ENCODE measurements at places on chromosomes 4 and X.

- DNase-seq: no peak
Measured at GRCh38 chr4:183485411-183486160, 19.3 kb upstream of the ING2 start.

- DNase-seq: no peak
Measured at GRCh38 chr4:6644792-6645530, 4.5 kb downstream of the MRFAP1 start.

DNA sequence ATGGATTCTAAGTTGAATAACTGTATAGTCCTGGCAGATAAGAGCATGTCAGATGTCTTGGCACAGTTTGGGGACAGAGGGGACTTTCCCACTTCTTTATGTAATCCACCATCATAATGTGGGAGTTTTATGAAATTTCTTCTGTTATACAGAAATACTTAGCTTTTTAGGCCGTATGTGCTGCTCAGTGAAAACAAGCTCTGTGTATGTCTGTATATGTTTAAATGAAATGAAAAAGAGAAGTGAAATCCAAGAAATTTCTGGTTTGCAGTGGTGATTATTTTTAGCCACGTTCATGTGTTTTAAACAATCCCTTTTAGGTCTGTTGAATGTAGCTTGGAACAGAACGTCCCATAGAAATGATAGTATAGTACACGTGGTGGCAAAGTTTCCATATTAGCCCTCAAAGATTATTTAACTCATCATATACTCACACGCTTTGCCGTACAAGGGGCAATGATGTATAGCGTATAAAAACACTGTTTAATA lies 41.0 kb downstream of the GAB1 start:
- no peak for DNase-seq

DNA sequence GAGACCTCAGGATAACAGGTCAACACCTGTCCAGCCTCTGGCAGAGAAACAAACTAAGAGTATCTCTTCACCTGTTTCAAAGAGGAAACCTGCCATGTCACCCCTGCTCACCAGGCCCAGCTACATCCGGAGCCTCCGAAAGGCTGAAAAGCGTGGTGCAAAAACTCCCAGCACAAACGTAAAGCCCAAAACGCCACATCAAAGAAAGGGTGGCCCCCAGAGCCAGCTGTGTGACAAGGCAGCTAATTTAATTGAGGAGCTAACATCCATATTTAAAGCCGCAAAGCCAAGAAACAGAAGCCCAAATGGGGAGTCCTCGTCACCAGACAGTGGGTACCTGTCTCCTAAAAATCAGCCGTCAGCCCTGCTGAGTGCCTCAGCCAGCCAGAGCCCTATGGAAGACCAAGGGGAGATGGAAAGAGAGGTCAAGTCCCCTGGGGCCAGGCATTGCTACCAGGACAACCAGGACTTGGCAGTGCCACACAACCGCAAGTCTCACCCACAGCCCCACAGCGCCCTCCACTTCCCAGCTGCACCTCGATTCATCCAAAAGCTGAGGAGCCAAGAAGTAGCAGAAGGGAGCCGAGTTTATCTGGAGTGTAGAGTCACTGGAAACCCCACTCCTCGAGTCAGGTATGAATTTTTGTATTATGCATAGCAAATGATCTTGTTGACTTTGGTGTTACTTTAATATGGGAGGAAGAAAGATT lies 15.1 kb downstream of the PALLD start:
- DNase-seq: peak; percentile 70

DNA sequence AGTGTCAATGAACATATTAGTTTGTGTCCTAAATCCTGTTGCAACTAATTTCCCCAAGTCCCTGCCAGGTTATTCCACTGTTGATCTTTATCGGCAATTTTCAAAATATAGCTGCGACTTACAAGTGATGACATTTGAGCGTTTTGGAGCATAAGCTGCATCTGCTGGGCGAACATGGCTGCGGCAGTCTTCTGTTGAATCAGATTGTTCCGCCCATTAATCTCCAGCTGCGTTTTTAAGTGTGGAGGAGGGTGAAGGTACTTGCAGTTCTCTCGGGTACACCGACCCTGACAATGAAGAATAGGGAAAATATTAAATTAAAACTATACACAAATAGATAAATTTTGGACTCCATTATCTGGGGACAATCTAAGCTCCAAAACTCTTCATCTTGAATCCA lies 82.7 kb downstream of the MBNL3 start:
- no peak for DNase-seq

DNA sequence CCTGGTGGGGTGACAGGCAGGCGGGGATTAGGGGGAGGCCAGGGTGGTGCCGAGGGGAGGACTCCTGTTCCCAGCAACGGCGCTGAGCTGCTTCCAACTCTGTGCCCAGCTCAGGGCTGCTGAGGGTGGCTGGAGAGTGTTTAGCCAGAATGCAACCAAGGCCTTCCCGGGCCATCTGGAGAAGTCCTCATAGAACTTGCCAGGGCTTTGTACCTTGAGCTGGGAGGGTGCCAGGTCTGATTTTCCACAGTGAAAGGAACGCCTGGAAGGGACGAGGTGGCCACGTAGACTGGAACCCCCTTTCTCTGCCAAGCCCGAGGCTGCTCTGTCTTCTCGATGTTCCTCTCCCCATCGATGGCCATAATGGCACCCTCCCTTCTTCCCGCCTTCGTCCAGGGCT lies 57.0 kb upstream of the GPR78 start:
- DNase-seq: no peak

GRCh38 chr4:5465956-5466355 lies 242.4 kb downstream of the EVC2 start:
- no peak for DNase-seq

DNA sequence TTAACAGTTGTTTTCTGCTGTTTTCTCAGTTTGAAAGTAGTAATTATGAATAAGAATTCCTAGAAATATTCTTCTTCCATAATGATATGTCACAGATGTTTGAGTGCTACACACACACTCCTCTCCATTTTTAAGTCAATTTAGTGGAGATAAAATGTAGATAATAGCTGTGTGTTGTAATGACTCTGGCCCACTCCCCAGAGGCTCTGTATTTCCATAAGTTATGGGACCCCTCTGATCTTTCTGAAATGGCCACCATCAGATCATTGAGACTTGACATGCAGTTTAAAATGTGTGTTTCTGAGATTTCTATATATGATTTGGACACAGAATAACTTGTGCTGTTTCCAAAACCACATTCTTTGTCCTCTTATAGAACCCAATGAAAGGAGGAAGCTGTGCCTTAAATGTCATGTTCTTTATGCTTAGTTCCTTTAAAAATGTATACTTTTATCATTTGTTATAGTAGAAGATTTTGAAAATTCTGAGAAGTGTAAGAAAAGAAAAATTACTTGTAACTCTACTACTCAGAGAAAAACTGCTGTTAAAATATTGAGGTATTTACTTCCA lies 46.4 kb downstream of the GAB1 start:
- DNase-seq: no peak

DNA sequence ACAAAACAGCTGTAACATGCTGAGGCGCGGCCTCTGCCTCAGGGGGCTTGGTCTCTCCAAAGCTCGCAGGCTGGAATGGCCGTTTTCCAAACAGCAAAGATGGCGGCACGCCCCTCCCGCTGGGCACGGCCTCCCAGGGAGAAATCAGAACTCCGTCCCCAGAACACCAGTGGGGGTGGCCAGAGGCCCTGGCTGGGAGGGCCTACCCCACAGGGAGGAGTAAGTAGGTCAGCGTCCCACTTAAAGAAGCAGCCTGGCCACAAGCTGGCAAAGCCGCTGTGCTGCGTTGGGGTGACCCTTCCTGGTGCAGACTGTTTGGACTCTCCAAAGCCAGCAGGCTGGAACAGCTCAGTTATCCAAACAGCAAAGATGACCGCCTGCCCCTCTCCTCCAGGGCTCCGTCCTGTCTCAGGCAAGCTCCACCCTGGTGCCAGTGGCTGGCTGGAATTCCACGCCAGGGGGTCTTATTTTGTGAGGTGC lies 862.8 kb downstream of the TRIML1 start:
- DNase-seq: no peak

DNA sequence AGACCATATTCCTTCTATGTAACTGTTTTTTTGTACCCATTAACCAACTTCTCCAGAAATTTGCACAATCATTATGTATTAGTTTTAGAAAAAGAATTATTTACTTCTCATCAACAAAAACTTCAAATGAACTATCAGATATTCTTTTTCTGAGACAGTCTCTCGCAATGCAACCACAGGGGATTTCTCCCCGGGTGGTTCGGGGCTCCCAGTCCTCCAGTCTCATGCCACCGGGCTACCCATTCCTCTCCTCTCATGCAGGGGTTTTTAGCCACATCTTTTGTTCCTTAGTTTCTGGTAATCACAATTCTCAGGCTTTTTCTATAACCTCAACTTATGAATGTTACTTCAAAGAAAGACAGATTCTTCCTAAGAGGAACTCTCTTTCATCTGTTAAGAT lies 46.6 kb upstream of the CLNK start:
- DNase-seq: no peak

DNA sequence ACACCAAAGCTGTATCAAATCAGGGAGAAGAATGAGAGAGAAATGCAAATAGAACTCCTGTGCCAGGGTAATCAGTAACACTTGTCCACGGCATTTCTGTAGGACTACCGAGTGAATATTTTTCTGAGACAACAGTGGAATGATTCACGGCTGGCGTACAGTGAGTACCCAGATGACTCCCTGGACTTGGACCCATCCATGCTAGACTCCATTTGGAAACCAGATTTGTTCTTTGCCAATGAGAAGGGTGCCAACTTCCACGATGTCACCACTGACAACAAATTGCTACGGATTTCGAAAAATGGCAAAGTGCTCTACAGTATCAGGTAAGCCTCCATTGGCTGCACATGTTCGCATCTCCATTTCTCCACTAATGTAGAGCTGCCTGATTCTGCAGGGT lies 51.7 kb downstream of the GLRA2 start:
- no peak for DNase-seq

DNA sequence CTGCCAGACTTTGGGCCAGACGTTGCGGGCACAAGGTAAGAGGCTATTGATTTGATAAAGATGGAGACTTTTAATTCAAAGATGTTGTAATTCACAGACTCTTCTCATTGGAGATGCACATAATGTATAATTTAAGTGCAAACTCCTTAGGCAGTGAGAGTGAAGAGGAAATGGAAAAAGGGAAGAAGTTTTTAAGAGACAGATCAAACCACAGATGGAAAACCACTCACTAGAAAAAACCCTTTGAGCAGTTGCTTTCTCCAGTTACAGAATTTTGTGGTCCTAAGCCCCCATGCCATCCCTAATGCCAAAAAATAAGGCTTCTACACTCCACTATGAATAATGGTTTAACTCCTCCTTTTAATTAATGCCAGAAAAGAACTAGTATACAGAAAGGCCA lies 977.1 kb upstream of the PRKX start:
- DNase-seq: no peak

DNA sequence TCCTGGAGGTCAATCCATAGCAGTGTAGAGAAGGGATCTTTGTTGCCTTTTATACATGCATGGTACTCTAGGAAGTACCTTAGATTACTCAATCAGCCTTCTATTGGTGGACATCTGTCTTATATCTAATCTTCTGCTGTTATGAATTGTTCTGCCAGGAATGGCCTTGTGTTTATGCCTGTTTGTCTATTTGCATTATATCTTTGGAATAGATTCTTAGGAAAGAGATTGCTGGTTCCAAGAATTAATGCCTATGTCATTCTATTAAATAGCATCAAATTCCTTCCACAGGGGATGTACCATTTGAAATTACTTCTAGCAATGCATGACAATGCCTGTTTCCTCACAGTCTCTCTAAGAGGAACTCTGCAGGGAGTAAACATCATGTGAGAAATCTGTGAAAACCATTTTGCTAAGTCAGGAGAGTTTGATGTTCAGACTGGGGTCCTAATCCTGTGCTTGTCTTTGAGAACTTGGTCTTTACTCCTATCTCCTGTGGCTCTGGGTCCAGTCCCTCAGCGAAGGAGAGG lies 42.5 kb downstream of the BEX3 start:
- DNase-seq: no peak

DNA sequence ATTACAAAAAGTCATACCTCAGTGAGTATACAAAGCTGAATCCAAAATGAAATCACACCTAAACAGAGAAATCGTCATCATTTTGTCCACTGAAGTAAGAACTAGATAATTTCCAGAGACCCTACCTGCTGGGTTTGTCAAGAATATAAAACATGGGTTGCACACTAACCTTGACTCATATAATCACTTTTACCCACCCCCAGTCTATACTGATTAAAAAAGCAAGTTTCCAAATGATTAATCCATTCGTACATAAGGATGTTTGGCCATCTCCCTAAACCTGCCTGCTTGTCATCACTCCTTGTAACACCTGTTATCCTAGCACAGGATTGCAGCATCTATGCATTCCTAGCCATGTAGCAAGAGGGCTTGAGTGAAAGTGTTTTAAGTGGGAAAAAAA lies 4.7 kb downstream of the RAP2C start:
- no peak for DNase-seq

GRCh38 chr4:130335417-130336194 lies 1239.7 kb downstream of the C4orf33 start:
- no peak for DNase-seq

Measured in stimulated activated CD4-positive, alpha-beta T cell treated with anti-CD3 and anti-CD28 coated beads, Interleukin-1b, Interleukin-23, amount 100 ng/mL, for 48 hours (primary cell).